ENCODE measurements at places on chromosomes 13 and 19. TPM values are rescaled to one million over a fixed set of nuclear protein-coding genes. Genes with fewer than 3 reads are reported as not detected.

PTGIR gene
- not detected for total RNA-seq

DNAJC15 gene
- total RNA-seq, result 5.6 TPM

BEST2 gene
- 10.4 TPM for total RNA-seq

DHRS12 gene
- total RNA-seq, result 4.3 TPM

PLA2G4C gene
- 3.4 TPM for total RNA-seq

LRRC8E gene
- 4.8 TPM for total RNA-seq

STOML3 gene
- total RNA-seq, result 0.16 TPM

MCEMP1 gene
- not detected for total RNA-seq

CLEC4G gene
- total RNA-seq, result 0.52 TPM

HNRNPM gene
- total RNA-seq, result 389 TPM

ZNF223 gene
- 8.2 TPM for total RNA-seq

ETV2 gene
- total RNA-seq, result not detected

NCR1 gene
- 0.78 TPM for total RNA-seq

TNNI3 gene
- total RNA-seq, result 27.9 TPM

CAMSAP3 gene
- 29.9 TPM for total RNA-seq

WDR88 gene
- not detected for total RNA-seq

HSPB6 gene
- 0.27 TPM for total RNA-seq

RASIP1 gene
- 14.8 TPM for total RNA-seq

SLC6A16 gene
- 0.31 TPM for total RNA-seq

ANGPTL8 gene
- not detected for total RNA-seq

CPB2 gene
- not detected for total RNA-seq
